ENCODE measurements at places on chromosomes 5 and 9.
A peak's percentile ranks its signal among the peaks of the same experiment; 100 is the strongest.

DNA sequence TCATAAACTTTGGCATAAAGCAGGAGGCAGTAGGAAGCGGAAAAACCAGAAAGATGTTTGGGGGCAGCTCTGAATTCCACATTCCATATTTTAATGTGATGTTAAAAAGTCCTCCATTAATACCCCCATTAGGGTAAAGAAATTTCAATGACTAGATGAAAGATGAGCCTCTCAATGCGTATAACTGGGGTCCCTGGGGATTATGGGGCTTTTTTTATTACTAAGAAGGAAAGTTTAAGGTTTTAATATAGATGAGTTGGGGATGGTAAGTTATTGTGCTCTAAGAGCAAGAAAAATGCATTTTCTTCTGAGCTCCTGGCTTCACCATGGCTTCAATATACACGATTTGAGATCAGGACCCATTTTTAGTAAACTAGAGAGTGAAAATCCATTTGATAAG lies 321.9 kb downstream of the CDK5RAP2 start:
- DNase-seq, result no peak

DNA sequence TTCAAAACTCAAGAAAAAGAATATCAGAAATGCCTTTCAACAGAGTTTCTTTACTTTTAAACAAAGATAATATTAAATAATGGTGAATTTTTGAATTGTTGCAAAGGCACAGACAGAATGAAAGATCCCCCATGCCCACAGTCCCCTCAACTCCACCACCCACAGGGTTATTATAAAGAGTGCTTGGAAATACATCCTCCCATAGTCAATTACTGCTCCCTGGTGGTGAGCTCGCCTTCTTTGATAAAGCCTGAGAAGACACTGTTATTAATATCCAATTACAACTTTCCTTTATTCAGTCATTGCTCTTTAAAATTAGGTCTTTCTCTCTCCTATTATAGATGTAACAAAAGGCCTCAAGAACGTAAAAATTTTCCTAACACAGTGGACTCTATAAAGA lies 490.2 kb upstream of the RORB start:
- no peak for DNase-seq

- no peak for DNase-seq
Observed at GRCh38 chr9:133650026-133650425, 13.9 kb downstream of the DBH start.

- DNase-seq, result no peak
Observed at GRCh38 chr5:36701085-36701698, 94.8 kb downstream of the SLC1A3 start.

- no peak for DNase-seq
Observed at GRCh38 chr5:90569084-90569483, 10.5 kb downstream of the ADGRV1 start.

DNA sequence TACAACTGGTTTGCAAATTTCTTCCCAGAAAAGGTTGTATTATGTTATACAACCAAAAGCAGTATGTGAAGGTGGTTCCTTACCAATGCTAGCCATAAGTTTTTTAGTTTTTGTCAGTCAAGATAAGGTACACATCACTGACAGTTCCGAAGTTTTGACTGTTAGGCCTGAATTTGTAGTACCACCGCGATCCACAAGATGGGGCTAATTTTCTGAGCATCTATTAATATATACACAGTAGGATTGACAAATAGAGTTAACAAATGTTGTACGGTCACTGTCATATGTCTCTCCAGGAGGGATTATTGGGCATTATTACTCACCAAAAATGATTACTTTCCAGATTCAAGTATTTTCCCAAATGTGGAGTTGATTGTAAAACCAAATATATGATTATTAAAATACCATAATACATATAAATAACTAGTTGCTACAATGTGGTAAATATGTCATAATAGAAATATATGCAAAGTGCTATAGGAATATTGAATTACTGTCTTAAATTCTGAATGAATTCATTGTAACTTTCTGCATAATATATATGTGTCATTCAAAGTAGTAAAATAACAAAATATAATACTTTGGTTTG lies 28.4 kb upstream of the LRRC19 start:
- peak; percentile 32 for DNase-seq

DNA sequence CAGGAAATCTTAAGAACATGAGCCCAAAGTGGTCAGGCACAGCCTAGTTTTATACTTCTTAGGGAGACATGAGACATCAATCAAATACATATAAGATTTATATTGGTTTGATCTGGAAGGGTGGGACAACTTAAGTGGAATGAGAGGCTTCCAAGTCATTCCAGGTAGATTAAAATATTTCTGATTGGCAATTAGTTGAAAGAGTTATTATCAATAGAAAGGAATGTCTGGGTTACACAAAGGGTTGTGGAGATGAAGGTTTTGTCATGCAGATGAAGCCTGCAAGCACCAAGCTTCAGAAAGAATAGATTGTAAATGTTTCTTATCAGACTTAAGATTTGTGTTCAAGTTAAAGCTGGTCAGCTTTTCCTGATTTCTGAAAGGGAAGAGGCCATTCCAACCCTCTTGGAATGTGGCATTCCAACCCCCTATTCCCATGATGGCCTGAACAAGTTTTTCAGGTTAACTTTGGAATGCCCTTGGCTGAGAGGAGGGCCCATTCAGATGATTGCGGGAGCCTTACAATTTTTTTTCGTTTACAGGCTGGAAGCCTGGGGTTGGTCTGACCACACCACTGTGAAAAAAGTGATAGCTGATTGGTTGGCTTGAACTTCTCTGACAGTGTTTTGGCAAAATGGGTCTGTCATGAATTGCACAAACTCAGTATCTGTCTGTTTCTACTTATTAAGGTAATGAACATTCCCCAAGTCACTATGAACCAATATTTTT lies 245.6 kb upstream of the RAI14 start:
- no peak for DNase-seq

GRCh38 chr5:79875230-79875629 lies 115.8 kb downstream of the MTX3 start:
- DNase-seq, result no peak

DNA sequence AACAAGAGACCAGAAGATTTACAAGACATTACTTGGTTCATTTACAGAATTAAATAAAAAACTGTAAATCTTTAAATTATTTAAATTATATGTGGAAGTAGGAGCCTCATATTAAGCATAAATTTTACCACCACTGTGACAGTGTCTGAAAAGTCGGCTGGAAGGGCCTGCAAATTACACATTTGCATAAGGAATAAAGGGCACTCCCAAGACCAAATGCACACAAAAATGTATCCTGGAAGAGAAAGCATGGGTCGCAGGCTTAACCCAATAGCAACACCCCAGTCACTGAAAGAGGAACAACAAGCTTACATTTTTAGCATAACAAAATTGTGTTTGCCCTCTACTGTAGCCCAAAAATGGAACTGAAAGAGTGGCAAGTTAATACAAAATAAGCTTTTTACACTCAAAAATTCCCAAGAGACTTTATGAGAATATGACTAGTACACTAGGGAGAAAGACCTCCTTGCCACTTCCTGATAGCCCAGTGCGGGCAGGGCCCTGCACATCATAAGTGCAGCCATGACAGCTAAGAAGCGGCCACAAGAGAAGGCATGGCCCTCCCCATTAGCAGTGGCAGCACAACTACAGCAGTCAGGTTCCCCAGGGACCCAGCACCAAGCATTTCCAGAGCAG lies 482.0 kb downstream of the DTWD2 start:
- no peak for DNase-seq

- no peak for DNase-seq
Observed at GRCh38 chr5:138472353-138472752, 7.1 kb downstream of the EGR1 start.

- no peak for DNase-seq
Observed at GRCh38 chr5:138514021-138514420, 29.0 kb downstream of the ETF1 start.

DNA sequence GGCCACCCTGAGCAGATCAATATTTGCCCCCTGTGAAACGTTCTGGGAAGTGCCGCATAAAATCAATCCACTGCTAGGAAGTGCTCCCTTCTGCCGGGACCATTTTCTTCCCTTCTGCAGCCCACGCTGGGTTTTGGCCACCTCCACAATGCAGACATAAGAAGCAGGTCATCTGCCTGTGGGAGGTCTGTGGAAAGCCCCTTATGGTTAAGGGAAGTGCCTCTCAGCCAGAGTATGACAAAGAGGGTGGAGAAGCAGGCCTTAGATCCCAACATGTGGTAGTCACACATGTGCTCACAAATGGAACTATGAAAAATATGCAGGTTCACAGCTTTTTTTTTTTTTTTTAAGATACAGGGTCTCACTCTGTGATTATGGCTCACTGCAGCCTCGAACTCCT lies 82.8 kb downstream of the SLC1A3 start:
- no peak for DNase-seq

DNA sequence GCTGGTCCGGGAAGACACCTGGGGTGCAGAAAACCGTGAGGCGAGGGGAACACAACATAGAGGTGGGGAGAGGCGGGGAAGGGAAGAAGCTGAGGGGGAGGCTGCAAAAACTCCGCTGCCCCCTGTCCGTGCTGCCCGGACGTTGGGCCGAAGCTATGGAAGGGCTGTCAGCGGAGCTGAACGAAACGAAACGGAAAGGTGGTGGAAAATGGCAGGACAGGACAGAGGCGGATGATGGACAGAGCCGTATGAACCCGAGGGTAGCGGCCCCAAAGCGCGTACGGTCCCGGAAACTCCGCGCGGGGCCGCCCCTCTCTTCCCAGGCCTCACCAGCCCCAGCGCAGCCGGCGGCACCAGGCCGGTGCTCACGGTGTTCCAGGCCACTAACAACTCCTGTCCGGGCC lies 272 bp downstream of the ANAPC2 start:
- no peak for DNase-seq

- DNase-seq, result no peak
Observed at GRCh38 chr5:106121972-106122605, 1548.6 kb downstream of the EFNA5 start.

GRCh38 chr9:110531776-110532175 lies 47.8 kb downstream of the SVEP1 start:
- no peak for DNase-seq

DNA sequence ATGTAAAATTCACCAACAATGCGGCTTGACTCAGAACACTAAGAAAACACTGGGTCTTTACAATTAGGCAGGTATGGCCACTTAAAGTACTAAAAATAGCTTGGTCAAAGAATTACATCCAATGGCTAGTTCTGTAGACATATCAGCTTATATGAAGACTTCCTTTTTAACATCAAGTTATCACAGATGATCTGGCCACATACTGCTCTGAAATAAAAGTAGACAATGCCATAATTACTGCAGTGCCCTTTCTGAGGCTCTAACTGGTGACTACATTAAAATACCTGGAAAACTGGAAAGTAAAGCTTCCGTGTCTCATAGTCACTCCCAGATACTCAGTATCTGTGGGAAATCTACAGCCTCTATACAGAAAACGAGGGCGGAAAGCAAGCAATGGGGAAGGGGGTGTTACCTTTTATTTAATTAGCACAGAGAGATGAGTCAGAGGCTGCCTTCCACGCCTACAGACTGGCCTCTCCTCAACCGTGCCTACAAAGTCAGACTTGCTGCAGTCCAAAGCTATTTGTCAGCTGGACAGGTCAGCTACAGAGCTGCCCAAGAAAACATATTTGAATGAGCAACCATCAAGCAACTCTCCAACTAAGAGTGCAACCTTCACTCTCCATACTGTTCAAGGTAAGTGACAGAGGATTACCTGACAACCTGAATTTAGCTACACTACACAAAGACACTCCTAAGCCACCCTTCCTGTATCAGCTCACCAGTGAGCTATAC lies 8.7 kb downstream of the SERINC5 start:
- DNase-seq, result peak; percentile 21

DNA sequence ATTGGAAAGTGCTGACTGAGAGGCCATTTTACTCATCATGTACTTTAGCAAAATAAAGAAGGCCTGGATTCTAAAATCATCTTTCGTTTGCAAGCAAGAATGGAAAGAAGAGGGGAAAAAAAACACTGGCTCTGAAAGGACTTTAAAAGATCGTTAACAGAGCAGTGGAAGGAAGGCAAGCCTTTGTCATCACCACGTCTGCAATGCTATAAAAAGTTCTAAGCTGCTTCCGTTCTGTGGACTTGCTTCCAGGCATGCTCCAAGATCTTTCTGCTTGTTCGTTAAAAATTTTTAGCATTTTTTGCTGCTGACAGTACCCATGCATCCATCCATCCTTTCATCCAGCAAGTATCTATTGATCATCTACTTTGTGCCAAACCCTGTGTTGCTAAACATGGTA lies 226.5 kb downstream of the GABBR2 start:
- no peak for DNase-seq

- DNase-seq, result no peak
Observed at GRCh38 chr5:83227611-83228010, 150.3 kb downstream of the XRCC4 start.

GRCh38 chr9:135413461-135413860 lies 66.1 kb upstream of the PPP1R26 start:
- no peak for DNase-seq

GRCh38 chr9:132027752-132028663 lies 51.7 kb downstream of the MED27 start:
- DNase-seq, result no peak

DNA sequence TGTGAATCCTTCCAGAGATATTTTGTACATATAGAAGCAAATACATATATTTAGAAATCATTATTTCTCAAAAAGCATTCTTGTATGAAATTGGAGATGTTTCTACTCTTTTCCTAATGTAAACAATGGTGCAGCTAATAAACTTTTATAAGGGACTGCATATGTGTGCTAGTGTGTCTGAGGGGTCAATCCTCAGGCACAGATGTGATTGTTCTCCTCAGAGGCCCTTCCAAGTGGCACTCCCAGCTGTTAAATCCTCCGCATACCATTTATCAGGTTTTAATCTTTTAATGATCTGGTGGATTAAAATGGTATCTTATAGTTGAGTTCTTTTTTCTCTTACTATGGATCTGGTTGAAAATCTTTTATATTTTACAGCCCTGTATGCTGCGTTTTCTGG lies 5.6 kb upstream of the OMD start:
- DNase-seq, result no peak

DNA sequence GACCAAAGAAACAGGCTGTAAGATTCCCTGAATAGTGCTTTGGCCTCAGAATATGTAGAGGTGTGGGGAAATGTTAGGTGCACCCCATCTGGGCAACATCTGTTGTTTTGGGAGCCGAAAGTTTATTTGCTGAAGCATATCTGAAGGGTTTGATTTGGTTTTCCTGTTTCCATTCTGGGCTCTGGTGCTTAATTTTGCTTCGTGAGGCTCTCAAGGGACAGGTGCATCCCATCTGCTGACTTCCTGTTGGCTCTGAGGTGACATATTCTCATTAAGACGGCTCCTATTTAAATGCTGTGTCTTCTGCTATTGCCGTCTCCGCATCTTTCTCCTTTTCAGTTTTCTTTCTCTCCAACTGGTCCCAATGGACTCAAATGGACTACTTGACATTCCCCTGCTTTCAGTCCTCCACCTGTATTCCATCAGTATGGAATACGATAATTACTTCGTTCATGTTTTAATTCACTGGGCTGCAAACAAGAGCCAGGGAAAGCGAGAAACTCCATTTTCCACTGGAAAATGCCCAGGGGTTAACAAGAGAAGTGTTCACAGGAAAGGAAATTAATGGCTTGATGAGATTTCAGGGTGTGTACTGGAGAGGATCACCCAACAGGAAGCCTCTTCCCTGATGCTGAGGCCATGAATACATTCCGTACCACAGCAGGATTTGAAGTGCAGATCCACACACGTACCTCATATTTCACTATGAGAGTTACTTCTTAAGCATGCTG lies 104.0 kb downstream of the MTX3 start:
- DNase-seq, result no peak

GRCh38 chr5:32572778-32573480 lies 12.4 kb upstream of the SUB1 start:
- DNase-seq, result no peak

GRCh38 chr5:172145870-172146747 lies 41.9 kb downstream of the STK10 start:
- no peak for DNase-seq

All from stimulated activated CD8-positive, alpha-beta memory T cell treated with anti-CD3 and anti-CD28 coated beads, Interleukin-4, amount 100 ng/mL, for 24 hours (primary cell).